ENCODE measurements at places on chromosomes 3 and 15. TPM values are rescaled to one million over a fixed set of nuclear protein-coding genes. Genes with fewer than 3 reads are reported as not detected.

The SLC30A4 gene
- total RNA-seq: 4.2 TPM

DNA sequence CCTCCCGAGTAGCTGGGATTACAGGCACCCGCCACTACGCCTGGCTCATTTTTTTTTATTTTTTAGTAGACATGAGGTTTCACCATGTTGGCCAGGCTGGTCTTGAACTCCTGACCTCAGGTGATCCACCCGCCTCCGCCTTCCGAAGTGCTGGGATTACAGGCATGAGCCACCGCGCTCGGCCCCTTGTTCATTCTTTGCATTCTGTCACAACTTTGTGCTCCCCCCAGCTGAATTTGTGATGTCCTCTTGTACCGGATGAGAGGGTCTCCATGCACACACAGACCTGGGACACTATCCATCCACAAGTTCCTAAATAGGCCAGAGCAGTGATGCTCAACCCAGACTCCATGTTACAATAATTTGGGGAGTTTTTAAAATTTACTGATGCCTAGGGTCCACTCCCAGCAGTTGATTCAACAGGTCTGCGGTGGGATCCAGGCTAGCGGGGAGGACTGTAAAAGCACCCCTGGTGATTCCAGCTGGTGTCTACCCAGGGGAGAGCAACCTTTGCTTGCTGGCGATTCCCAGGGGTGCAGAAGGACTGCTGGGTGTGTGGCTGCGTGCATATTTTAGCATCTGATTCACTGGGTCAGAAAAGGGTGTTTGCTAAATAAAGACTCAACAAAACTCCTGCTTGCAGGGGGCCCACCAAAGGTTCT lies 1.0 kb downstream of the RASSF1 start:
- DNase-seq: no peak

GRCh38 chr15:73268457-73268856 lies 100.3 kb downstream of the HCN4 start:
- DNase-seq: no peak

DNA sequence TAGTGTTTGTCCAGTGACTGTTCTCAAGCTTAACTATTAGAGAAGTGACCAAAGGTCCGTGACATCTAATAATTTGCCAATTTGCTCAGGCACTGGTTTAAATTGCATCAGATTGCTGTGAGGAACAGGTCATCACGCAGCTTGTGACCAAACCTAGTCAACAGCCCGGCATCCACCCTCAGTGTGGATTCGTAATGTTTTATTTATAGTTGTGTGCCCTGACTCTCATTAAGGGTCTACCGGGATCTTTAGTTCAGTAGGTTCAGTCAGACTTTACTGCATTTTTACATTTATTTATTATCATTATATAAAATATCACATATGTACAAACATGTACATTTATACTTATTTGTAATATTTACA lies 46.4 kb upstream of the PGPEP1L start:
- DNase-seq: no peak

- DNase-seq: no peak
Measured at GRCh38 chr3:81923038-81923437, 161.6 kb upstream of the GBE1 start.

DNA sequence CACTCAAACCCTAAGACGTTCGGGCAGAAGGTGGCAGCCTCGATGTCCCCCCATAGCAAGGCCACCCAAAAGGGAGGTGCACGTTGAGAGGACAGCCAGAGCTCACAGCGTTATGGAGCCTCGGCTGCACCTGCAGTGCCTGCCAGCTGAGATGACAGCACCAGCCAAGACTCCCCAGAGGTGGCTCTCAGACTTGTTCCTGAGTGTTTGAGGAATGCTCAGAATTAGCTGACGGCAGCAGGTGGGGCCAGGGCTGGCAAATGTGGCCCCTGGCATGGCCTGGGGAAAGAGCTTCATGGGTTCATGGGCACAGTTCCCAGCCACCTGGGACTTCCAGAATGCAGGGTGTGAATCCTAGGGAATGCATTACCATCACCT lies 177.8 kb downstream of the KLF13 start:
- DNase-seq: no peak

Measured in SK-MEL-5 (cell line).